Muscle of arm (tissue), 14 donors: ENCODE measurements at places on chromosomes 5 and 9. TPM values are rescaled to one million over a fixed set of nuclear protein-coding genes. Genes with fewer than 3 reads are reported as not detected.

OTP gene
- not detected for polyA plus RNA-seq

ZNG1F gene
- polyA plus RNA-seq: 6.7 TPM

GRCh38 chr9:94034511-94034910 lies 49.8 kb upstream of the PTPDC1 start:
- no peak for DNase-seq

- no peak for DNase-seq
Measured at GRCh38 chr5:137415231-137415681, 83.9 kb downstream of the SPOCK1 start.

LNPEP gene
- 28.3 TPM for polyA plus RNA-seq

- no peak for DNase-seq
Measured at GRCh38 chr5:143605403-143606005, 202.0 kb upstream of the NR3C1 start.

RNF183 gene
- not detected for polyA plus RNA-seq

SPATA9 gene
- not detected for polyA plus RNA-seq

IL4 gene
- polyA plus RNA-seq: not detected

GRCh38 chr5:10756549-10756948 lies 4.5 kb downstream of the DAP start:
- no peak for DNase-seq

- no peak for DNase-seq
Measured at GRCh38 chr5:91139572-91140200, 243.4 kb downstream of the ARRDC3 start.

DNA sequence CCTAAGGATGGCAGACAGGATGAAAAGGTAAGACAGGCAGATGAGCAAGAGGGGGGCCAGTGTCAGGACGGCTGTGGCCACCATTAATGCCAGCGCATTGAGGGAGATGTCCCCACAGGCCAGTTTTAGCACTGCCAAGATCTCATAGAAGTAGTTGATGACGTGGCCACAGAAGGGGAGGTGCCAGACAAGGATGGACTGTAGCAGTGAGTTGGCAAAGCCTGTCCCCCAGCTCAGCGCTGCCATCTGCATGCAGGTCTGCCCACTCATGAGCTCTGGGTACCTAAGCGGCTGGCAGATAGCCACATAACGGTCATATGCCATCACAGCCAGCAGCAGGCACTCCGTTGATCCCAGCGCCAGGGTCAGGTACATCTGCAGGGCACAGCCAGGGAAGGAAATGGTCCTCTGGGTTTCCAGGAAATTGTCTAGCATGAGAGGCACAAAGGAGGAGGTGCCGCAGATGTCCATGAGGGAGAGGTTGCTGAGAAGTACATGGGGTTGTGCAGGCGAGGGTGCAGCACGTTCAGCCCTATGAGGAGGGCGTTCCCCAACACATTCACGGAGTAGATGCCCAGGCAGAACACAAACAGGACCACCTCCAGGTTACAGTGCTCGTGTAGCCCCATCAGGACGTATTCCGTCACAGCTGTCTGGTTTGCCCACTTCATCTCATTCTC lies 10.8 kb downstream of the OR13J1 start:
- DNase-seq: no peak

FAM193B gene
- 42.2 TPM for polyA plus RNA-seq

GRCh38 chr5:96821260-96821916 lies 13.6 kb upstream of the ERAP1 start:
- no peak for DNase-seq

GRCh38 chr5:135220394-135221186 lies 178.4 kb downstream of the MACROH2A1 start:
- DNase-seq: no peak

PCDHGB2 gene
- polyA plus RNA-seq: not detected

ROR2 gene
- not detected for polyA plus RNA-seq

DNA sequence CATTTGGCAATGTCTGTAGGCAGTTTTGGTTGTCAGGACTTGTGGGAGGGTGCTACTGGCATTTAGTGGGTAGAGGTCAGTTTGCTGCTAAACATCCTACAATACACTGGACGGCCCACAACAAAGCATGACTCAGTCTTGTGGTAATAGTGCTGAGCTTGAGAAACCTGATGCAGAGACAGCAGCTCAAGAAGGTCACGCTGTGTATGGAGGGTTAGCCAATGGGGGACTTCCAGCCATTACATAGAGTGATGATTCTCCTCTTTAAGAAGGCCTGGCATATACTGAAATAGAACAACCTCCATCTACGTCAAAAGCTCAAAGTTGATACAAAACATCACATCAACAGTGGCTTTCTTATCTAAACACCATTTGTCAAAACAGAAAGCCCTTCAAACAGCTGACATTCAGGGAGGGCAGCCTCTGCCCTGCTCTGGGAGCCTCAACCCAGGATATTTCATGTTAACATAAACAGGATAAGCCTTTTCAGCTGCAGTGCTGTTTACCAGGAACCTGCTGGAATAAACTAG lies 143.0 kb downstream of the GPBP1 start:
- no peak for DNase-seq

GRCh38 chr5:62742207-62742606 lies 163.6 kb downstream of the LRRC70 start:
- no peak for DNase-seq

DNA sequence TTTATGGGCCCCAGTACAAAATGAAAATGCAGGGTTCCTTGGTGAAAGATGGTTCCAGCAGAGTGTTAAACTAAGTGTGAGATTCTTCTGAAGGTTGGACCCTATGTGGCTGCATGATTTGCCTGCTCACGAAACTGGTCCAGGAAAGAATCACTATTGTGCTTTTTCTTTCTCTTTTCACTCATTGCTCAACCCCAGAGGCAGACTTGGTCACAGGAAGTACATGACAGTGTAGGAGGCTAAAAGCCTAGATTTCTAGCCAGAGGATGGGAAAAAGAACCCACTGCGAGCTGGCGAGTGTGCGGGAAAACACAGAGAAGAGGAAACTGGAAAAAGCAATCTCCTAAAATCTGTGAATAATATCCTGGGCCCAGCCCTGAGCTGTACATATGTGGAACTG lies 18.6 kb downstream of the SLC36A2 start:
- no peak for DNase-seq

- DNase-seq: no peak
Measured at GRCh38 chr5:79436821-79437220, 77.1 kb downstream of the HOMER1 start.

DNA sequence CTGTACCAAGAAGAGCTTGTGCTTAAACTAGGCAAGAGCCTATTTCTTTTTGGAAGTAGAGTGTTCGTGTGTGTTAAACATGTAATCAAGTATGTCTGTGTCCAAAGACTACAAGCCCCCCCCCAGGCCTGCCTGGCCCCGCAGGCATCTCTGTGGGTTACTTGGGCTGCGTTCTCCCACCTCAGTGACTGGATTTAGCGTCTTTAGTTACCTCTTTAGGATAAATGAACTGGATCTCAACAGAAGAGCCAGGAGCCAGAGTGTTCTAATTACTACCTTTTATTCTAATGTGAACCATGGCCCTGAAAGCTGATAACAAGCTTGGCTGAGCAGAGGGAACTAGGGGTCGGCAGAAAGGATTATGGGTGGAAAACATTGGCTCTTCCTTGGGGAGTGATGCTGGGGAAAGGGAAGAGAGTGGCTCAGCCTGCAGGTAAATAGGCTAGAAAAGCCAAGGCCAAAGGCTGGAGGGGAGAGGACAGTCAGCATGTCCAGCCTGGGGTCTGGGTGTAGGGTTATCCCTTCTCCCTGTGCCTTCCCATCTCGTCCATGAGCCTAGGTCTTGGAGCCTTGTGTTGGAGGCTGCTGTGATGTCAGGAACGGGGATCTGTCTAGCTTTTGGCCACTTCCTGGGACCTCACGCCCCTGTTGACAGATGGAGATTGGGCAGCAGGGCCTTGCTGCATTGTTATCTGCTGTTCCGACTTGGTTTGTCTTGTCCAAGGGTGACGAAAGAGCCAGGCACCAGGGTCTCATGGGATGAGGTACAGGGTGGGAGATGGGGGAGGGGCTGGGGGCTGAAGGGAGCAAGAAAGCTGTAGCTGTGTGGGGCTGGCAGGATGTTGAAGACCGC lies 11.1 kb downstream of the CD74 start:
- DNase-seq: no peak

- DNase-seq: no peak
Measured at GRCh38 chr5:72152545-72152944, 45.3 kb downstream of the MAP1B start.

DNA sequence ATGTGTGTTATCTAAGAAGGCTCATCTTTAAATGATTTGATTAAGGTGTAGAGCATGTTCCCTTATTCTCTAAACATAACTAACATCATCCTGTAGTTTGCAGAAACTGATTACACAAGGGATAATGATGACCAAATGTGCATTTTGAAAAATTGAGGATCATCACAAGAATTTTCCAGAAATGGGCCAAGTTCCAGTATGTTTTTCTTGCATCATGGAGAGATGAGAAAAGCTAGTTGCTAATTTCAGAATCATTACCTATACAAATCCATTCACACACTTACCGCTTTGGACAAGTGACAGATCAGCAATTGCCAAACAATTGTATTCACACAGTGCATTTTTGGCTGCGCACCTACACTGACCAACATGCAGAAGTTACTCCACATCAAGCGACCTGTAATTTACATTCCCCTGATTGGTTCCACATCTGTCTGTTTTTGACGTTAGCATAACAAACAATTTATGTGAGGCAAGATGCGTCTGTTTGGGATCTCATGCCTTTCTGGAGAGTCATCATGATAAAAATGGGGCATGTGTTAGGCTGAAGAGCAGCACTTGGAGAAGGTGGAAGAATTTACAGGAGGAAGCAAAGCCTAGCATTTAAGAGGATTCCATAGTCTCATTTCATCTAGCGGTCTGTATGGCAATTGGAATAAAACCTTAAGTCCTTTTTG lies 2.8 kb upstream of the BNC2 start:
- no peak for DNase-seq

GRCh38 chr9:16594787-16595186 lies 275.7 kb downstream of the BNC2 start:
- no peak for DNase-seq

DNA sequence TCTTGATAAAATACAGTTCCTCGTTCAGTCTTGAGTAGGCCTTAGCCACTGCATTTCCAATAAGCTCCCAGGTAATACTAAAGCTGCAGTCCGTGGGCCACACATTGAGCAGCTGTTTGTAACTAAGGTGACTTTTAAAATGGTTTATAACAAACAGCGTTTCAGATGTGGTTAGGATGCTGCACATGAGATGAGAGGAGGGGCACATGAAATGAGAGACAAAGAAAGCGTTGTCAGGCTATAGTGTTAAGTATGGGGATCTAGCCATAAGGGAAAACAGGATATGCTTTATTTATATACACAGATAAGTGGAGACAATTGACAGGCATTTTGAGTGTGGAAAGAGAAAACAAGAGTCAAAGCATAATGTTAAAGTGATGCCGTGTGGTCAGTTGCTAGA lies 89.9 kb downstream of the PAM start:
- no peak for DNase-seq

DNA sequence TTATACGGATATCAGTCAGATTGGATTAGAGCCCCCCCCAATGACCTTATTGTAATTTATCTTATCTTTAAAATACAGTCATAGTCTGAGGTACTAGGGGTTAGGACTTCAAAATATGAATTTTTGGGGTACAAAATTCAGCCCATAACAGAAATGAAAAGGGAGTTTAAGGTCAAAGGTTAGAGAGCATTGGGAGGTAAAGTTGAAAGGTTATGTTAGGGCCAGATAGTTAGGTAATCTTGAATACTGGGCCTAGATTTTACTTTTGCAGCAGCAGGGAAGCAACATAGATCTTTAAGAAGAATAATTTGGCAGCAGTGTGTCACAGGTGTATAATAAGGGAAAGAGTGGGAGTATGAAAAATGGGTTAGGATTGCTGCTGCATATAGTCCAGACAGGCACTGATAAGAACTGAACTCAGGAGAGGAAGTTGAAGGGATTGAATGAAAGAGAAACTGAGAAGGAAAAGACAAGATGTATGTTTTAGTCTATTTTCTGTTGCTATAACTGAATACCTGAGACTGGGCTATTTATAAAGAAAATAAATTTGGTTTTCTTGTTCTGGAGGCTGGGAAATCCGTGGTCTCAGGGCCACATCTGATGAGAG lies 10.7 kb upstream of the GCNT4 start:
- DNase-seq: no peak

- DNase-seq: no peak
Measured at GRCh38 chr5:58926541-58926935, 343.7 kb downstream of the RAB3C start.

GRCh38 chr5:130550562-130550928 lies 614.5 kb downstream of the HINT1 start:
- no peak for DNase-seq

DNA sequence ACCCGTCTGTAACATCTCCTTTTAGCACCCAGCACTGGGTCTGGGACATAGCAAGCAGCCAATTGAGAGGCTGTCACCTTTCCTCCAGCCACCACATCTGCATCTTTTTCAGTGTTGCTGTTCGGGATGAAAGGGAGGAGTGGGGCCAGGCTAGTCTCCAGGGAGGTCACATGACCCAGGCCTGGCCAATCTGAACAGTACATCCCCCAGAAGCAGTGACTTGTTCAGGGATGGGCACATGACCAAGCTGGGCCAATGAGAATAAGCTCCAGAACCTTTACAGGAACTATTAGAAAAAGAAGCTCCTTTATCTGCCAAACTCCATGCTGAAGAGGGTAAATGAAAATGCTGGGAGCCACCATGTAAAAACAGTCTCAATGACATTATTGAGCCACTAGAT lies 359.0 kb downstream of the SLIT3 start:
- DNase-seq: no peak

SCGB3A2 gene
- polyA plus RNA-seq: 0.63 TPM

DNA sequence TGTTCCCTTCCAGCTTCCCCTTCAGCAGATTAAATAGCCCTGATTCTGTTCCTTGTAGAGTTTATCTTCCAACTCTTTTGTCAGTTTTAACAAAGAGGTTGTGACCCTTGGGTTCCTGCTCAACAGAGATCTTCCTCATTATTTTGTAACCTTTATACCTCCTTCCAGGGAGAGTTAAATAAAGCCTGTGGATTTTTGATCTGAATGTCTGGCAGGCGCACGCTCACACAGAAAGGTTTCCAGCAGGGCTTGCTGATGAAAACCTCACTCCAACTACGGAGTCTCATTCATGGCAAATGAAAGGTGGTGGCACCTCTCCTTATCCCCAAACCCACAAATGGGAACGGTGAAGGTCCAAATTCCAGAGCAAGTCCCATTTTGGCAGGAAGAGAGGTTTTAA lies 129.0 kb downstream of the SREK1 start:
- DNase-seq: no peak

- no peak for DNase-seq
Measured at GRCh38 chr5:11595045-11595444, 309.2 kb downstream of the CTNND2 start.
